ENCODE measurements at places on chromosomes 12 and 14.

GRCh38 chr12:58395056-58395455 is 453.7 kb downstream of the ATP23 start:
- DNase-seq = no peak

GRCh38 chr12:47900131-47901062 is 4.4 kb downstream of the VDR start:
- peak; percentile 29 for DNase-seq

- DNase-seq = no peak
Measured at GRCh38 chr12:52041695-52042123, 9.5 kb upstream of the NR4A1 start.

GRCh38 chr12:62726471-62726980 is 208.4 kb downstream of the PPM1H start:
- no peak for DNase-seq

GRCh38 chr14:59246566-59246965 is 58.1 kb downstream of the DAAM1 start:
- no peak for DNase-seq

DNA sequence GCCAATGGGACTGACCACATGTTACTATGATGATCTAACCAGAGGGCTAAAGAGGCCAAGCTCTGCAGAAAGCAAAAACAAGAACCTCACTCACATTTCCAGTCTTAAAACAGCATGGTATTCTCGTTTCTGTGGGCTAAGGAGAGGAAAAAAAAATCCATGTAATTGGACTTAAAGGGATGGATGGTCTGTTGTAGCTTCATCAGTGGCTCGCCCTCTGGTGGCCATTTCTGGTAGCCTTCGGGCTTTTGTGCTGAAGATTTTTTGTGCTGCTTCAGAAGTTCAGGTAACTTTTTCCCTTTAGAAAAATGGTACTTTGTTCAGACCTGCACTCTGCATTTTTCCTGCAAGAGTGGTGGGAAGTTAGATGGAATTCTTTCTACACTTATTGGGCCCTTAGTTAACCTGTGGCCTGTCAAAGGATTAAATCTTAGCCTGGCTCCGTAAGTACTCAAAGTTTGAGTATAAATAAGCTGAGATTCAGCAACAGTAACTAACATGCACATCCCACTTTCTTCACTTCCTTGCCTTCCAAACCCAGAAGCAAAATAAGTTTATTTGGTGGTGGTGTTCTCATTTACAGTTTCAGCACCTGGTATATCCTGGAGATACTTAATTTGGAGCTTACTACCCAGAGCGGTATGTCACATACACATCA is 22.3 kb downstream of the DCAF4 start:
- no peak for DNase-seq

GRCh38 chr14:39038542-39038941 is 64.5 kb downstream of the SEC23A start:
- DNase-seq = no peak

- DNase-seq = no peak
Measured at GRCh38 chr14:40119765-40120164, 687.5 kb upstream of the FBXO33 start.

DNA sequence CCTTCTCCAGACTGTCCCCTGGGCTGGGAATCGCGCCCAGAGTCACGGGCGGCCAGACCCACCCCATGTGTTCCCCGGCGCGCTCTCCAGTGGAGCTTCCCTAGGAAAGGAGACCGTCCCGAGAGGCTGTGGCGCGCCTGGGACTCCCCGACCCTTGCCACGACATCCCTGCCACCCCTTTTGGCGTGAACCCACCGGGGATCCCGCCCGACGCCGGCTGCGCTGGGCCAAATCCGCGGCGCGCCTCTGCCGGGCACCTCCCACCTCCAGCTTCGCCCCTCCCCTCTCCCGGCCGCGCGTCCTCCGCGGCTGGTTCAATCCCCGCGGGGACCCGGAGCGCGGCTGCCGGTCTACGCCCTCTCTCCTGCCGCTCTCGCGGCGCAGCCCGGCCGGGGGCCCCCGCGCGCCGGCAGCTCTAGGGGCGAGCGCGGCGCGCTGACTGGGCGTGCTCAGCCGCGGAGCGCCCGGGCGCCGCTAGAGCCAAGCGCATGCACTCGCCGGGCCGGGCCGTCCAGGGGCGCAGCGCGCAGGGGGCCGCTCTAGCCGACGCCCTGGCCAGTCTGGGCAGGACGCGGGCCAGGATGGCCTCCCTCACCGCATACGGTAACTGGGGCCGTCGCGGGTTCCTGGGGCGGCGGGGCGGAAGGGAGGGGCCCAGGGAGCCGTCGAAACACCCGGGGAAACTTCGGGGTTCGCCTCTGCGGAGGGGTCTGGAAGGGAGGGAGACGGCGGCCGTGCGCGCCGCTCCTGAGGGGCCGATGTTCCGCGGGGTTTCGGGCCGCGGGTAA is 77.4 kb upstream of the ANO4 start:
- no peak for DNase-seq

GRCh38 chr14:32047791-32048190 is 29.3 kb upstream of the ARHGAP5 start:
- DNase-seq = no peak

GRCh38 chr12:1845886-1846285 is 25.5 kb downstream of the LRTM2 start:
- DNase-seq = no peak

DNA sequence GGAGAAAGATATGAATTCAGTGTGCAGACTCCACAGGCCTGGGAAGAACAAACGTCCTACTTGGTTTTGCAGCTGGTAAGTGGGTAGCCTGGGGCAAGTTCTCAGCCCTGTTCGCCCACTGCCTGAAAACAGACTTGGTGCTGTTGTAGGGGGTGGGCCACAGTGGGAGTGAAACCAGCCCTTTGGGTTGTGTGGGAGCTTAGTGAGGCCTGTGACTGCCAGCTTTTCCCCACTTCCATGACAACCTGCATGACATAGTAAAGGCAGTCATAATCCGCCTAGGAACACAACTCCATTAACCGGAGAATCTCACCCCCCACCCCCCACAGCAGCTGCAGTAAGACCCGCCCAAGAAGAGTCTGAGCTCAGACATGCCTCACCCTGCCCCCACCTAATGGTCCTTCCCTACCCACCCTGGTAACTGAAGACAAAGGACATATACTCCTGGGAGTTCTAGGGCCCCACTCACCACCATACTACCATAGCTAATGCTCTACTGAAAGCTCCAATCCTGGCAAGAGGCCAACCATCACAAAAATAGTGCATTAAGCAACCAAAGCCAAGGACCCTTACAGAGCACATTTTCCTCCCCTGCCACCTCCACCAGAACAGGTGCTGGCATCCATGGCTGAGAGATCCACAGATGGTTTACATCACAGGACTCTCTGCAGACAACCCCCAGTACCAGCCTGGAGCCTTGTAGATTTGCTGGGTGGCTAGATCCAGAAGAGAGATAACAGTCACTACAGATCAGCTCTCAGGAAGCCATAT is 39.8 kb upstream of the LMNTD1 start:
- DNase-seq = peak; percentile 20

DNA sequence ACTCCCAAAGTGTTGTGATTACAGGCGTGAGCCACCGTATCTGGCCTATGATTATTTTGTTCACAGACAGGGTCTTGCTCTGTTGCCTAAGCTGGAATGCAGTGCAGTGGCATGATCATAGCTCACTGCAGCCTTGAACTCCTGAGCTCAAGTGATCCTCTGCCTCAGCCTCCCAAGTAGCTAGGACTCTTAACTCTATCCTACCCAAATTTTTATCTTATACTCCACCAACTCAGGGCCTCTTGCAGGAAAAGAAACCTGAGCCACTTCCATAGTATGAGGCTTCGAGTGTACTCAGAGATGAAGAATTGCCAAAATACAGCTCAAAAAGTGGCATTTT is 828 bp downstream of the MMAB start:
- DNase-seq = no peak

- no peak for DNase-seq
Measured at GRCh38 chr12:12047682-12048081, 23.1 kb upstream of the BCL2L14 start.

DNA sequence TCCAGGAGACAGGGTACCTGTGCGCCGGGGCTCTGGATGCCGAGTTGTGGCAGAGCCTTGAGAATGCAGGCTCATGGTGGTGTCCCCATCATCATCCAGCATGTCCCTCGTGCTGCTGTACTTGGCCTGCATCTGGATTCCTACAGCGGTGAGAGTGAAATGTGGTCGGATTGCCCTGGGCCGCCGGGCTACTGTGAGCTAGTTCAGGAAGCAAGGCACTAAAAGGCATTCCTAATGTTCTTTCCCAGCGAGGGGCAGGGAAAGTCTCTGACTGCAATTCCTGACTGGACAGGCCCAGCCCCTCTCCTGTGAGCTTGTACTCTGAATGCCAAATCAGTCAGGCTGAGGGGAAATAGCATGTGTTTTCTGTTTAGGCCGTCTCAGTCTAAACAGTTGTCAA is at the start of gene CLEC1A:
TSS of gene CLEC1A (minus strand) at position 195 of the 400 bp plus-strand sequence. CDS start at position 132, 63 bp downstream.
- no peak for DNase-seq

GRCh38 chr12:68976395-68976841 is 43.4 kb upstream of the CPM start:
- DNase-seq = no peak

GRCh38 chr12:108305520-108305919 is 33.6 kb downstream of the CMKLR1 start:
- no peak for DNase-seq

DNA sequence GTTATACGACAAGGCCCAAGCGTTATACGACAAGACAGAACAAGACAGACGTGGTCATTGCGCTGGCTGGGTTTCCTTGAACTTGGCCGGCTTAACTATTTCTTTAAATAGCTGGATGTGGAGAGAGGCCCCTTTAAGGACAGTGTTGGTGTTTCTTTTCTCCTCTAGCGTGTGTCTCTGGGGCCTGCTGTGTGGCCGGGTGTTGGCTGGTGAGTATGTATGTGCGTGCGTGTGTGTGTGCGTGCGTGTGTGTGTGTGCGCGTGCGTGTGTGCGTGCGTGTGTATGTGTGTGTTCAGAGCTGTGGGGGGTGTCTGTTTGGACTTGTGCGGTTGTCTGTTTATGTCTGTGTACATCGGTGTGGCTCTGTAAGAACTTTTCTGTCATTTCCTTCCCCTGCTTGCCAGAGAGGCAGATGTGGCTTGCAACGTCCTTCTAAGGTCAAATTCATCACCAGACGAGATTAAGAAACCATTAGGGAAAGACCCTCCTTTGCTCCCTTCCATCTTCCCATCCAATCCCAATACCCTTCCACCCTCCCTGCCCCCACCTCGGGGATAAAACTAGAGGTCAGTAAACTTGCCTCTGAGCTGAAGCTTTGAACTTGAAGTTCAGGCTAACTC is 78.6 kb upstream of the TBX3 start:
- no peak for DNase-seq

- DNase-seq = no peak
Measured at GRCh38 chr12:57730336-57731067, 8.0 kb downstream of the AGAP2 start.

- DNase-seq = no peak
Measured at GRCh38 chr14:100159865-100160533, 554 bp upstream of the DEGS2 start.
